ENCODE measurements at places on chromosomes 12 and 14.

- no peak for DNase-seq
Observed at GRCh38 chr12:59023861-59024424, 103.6 kb upstream of the LRIG3 start.

DNA sequence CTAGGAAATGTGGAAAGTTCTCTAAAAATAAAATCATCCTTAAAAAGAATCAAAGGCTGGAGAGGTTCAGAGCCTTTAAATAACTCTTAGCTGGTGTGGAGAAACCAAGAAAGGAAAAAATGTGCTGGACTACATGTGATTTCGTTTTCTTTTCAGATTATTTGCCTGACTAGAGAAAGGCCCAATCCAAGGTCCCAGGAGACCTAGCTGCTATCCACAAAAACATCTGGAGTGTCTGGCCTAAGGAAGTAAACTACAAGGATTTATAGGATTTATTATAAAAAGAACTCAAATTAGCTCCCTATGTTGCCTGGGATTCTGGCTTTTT is 774 bp upstream of the TMEM30B start:
- no peak for DNase-seq

GRCh38 chr14:88793259-88793625 is 489 bp upstream of the EML5 start:
- no peak for DNase-seq

DNA sequence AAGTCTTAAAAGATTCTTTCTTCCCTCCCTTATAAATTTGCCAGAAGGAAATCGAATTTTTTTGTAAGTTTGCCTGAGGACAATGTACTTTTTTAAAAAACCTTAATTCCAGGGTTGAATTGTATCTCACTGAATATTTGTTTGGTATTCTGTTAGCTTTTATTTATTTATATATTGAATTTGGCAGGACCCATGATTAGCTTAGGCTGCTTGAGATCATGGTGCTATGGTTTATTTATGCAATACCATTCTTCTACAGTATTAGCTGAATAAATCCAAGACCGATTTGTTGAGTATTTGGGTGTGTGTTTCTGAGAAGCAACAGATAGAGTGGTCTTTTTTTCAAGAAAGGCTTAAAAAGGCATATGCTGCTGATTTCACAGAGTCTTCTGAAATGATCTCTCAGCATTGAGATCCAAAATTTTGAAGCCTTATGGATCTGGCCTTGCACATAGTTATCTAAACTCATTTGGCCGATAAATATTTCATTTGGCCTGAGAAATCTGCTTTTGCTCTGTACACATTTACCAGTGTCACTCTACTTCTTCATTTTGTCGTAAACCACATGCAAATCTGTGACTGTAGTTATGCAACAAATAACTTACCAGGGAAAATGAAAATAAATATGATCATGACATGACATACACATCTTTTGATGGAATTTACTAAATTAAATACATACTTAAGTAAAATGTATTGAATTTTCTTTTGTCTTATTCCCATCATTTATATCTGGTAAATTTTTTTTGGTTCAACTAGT is 265.8 kb upstream of the FLRT2 start:
- DNase-seq = no peak

- DNase-seq = no peak
Observed at GRCh38 chr12:105420046-105420445, 89.6 kb downstream of the C12orf75 start.

Data from AML-193 (cell line).